ENCODE measurements at places on chromosomes 1 and 21.

- no peak for DNase-seq
These were observed 96.2 kb downstream of the LAMC2 start for GRCh38 chr1:183282101-183282855.

DNA sequence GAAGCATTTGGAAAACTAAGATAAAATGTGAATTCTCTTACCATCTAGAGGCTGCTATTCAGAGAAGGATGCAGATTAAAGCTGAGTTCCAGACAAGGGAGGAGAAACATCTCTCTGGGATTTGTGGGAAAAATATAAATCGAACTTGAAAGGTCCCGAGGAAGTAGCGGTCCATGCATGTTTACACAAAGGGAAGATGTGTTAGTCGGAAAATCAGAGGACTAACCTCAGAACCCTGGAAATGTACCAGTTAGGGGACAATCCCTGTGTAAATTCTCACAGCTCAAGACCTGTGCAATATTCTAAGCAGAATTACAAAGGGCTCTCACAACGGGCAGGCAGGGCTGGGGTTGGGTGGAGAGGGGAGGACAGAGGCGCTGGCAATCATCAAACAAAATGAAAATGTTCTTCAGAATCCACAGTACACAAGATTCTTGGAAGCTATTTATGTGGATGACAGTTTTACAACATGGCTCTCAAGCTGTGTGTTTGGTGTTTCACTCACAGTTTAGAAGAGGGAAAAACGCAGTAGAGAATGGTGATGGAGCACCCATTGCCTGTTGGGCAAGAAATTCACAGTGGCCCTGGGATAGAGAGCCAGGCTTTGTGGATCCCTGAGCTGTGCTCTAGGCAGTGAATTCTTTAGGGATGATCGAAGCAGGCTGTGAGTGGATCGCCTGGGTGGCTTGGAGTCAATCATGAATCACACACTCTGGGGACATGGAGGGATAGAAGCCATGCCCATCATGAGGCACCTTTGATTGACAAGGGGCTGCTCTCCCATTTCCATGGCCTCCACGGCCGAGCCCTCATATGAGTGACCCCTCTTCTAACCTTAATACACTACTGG is 47.6 kb downstream of the KCNJ6 start:
- no peak for DNase-seq

DNA sequence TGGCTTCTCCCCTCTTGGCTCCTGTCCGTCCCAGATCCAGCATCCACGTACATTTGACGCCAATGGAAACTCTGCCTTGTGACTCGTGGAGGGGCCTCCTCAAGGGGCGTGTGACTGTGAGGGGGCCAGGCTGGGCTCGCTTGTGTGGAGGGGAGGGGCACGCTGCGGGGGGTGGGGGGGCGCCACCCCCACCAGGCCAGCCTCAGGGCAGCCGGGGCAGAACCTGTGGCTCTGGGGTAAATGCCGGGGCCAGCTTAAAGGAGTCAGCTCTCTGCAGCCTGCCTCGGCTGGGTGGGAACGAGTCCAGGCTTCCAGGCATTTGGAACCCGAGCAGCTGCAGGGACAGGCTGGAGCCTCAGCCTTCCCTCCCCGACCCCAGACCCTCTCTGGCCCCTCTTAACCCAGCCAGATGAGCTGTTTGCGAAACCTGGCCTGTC is 94.1 kb downstream of the SIK1 start:
- DNase-seq, result no peak

DNA sequence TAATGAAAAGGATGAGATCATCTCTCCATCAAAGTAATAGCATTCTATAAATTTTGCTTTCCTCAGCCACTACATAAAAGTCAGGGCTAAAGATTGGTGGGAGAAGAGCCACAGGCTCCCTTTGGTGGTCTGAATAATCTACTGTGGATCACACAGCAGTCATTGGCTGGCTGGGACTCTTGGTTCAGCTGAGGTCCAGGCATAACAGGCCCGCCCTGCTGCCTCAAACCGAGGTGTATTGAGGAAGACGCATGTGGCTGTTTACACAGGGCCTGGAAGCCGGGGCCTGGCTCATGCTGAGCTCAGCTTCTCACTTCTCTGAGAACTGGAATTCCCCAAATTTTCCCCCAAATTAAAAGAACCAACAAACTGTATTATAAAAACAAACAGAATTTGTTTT is 139.2 kb downstream of the PTPRC start:
- no peak for DNase-seq

DNA sequence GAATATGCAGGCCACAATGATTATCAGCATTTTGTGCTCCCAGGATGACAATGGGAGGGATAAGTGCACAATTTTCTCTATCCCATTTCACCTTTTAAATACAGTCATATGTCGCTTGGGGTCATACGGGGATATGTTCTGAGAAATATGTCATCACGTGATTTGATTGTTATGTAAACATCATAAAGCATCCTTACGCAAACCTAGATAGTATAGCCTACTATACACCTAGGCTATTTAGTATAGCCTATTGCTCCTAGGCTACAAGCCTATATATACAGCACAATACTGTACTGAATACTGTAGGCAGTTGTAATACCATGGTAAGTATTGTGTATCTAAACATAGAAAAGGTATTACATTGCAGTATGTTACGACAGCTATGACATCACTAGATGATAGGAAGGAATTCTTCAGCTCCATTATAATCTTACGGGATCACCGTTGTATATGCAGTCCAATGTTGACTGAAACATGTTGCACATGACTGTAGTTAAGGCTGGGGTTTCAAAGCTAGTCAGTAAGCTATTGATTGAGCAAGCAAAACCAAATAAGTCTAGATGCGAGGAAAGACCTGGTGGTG is 18.9 kb downstream of the RUSC1 start:
- DNase-seq, result no peak

Measured in activated T-helper 1 cell treated with Interleukin-2 at 50 U/mL for 16 hours (primary cell).